ENCODE measurements at places on chromosomes 13 and 19.

DNA sequence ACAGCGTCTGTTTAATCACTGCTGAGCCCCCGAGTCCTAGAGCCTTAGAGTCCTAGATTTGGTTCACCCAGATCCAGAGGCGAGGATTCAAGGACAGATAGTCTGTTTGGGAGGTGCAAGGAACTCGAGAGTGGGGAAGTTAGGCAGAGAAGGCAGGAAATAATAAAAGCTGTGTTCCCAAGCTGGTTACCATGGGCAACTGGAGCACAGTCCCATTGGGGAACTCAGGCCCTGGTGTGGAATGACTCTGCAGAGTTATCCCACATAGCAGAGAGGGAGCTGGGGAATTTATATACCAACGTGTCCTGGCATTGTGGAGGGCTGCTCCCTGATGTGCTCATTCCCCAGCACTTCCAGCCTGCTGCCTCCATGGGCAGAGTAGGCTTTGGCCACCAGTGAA lies 9.7 kb downstream of the IGSF23 start:
- no peak for DNase-seq

DNA sequence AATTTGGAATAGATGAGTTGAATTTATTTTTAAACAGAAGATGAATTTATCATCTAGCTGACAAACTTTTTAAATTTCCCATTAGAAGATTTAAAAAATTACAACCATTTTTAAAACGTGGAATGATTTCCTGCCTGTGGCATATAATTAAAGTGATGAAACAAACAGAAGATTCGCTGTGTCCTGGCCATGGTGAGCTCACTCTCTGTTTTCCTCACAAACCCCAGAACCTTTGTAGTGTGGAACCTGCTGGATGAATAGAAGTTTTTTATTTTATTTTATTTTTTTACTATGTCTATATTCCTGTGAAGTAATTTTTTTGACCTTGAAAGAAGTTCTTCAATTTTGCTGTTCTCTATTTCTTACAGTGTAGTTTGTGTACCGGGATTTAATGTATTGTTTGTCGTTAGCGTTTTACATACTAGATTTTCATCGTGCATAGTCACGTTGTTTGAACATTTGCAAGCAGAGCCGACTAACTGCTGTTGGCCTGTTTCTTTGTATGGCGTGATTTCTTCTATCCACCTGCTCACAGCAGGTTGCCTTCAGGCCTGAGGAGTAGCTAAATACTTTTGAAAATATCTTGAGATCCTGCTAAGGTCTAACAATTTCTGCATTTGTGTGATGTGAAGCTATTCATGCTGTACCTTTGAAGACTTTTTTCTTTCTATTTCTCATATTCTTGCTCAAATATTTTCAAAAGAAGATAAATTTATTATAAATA lies 149.2 kb downstream of the GGACT start:
- DNase-seq: no peak

- DNase-seq: no peak
Measured at GRCh38 chr19:31392464-31392863, 43.2 kb upstream of the TSHZ3 start.

- no peak for DNase-seq
Measured at GRCh38 chr13:46687810-46688209, 109.2 kb downstream of the ESD start.

DNA sequence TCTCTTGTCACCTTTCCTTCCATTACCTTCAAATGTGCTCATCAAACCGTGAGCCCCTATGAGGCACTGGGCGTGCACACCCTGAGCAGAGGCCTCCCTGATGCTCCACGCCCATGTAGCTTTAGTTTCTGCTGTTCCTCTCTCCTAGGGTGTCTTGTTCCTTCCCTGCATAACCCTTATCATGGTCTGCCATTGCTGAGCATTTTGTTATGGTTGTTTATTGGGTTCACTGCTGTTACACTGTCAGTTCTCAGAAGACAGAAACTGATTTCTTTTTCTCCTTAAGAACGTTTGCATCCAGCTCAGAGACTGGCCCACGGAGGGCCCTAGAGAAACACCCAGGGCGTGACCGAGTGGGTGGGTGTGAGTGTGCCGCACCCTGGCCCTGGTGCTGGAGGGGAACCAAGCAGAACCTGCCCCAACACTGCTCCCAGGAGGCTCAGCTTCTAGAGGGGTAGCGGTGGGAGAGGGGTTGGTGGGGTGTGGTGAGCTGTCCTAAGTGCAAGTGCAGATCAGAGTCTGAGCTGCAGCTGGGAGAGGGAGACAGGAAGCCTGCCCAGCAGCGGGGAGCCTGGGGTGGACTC lies 61.4 kb upstream of the URI1 start:
- DNase-seq: no peak

GRCh38 chr13:91986761-91987483 lies 588.5 kb downstream of the GPC5 start:
- no peak for DNase-seq

GRCh38 chr19:2243274-2244124 lies 5.6 kb upstream of the AMH start:
- DNase-seq: no peak

- DNase-seq: peak; percentile 67
Measured at GRCh38 chr19:23075031-23075733, 41.6 kb upstream of the ZNF730 start.

GRCh38 chr13:20579191-20579590 lies 12.2 kb downstream of the IFT88 start:
- DNase-seq: no peak

Measured in HTR-8/SVneo (cell line).